NCI-H2081 treated with DMSO at 0.1 percent for 48 hours (cell line): ENCODE measurements at places on chromosomes 12 and 14.

DNA sequence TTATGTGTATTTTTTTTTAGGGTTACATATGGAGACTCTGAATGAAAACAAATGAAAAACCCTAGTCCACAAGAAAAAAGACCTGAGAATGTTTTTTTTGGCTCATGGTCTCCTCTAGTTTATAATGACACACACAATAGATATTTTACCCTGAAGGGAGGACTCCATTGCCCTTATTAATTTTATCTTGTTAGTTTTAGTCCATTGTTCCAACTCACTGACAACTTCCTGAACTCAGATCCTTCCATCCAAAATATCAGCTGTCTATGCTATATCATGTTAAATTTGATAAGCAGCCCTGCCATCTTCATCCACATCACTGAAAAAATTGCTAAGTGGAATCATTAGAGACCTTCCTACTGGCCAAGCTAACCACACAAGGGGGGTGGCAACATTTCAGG, 232.1 kb downstream of the MON2 start:
- DNase-seq: no peak

- DNase-seq: no peak
Observed at GRCh38 chr12:16542586-16542985, 63.4 kb downstream of the LMO3 start.

DNA sequence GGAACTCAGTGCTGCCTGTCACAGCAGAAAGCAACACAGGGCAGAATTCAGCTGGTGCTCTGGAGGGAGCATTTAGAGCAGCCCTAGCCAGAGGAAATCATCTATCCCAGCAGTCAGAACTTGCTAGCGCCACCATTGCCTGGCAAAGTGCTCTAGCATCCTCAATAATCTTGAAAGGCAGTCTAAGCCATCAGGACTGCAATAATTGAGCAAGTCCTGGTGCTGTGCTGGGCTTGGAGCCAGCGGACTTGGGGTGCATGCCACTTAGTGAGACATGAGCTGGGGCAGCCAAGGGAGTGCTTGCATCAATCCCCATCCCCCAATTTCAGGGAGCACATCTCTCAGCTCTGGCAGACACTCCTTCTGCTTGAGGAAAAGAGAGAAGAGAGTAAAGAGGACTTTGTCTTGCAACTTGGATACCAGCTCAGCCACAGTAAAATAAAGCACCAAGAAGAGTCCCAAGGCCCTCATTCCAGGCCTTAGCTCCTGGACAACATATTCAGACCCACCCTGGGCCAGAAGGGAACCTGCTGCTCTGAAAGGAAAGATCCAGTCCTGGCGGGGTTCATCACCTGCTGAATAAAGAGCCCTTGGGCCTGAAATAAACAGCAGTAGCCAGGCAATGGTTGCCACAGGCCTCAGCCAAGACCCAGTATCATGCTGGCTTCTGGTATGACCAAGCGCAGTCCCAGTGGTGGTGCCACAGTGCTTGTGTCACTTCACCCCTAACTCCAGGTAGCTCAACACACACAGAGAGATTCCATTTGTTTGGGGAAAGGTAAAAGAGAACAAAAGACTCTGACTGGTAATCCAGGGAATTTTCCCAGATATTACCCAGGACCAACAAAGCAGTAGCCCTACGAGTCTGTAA, 44.5 kb upstream of the ZDHHC17 start:
- DNase-seq: no peak

GRCh38 chr14:75215520-75215919, 39.1 kb upstream of the TMED10 start:
- no peak for DNase-seq

GRCh38 chr12:27969624-27970400, 2.7 kb downstream of the PTHLH start:
- no peak for DNase-seq

GRCh38 chr14:91963465-91963864, 16.0 kb upstream of the FBLN5 start:
- no peak for DNase-seq

DNA sequence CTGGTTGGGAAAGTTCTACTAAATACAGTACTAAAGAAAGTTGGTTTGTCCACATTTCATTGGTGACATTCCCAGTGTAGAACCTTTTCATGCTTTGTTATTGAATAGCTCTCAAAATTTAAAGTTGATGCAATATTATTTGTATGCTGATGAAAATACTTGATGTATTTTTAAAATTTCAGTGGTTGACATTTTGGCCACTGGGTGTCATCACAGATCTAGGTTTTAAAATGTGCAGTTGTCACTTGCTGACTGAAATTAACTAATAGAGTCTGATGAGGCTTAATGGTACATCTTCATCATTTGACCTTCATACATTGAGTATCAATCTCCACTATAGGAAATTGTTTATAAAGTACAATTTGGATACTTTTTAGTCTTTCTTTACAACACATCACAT, 37.1 kb downstream of the CMAS start:
- no peak for DNase-seq

DNA sequence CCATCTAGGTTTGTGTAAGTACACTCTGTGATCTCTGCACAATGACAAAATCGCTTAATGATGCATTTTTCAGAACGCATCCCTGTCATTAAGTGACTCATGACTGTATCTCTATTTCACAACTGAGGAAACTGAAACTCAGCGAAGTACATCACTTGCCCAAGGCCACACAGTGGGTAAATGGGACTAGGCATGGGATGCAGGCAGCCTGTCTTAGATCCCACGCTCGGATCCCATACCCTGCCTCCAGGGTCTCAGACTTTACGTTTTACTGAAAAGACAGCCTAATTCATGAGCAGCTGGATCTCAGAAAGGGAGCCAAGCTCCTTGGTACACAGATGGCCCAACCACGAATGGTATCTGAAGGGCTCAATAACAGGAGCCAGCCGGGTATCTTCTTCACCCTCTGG, 2.4 kb upstream of the MLEC start:
- no peak for DNase-seq

- DNase-seq: no peak
Observed at GRCh38 chr12:104579718-104580495, 123.2 kb downstream of the CHST11 start.

- DNase-seq: no peak
Observed at GRCh38 chr12:130970165-130970907, 16.6 kb downstream of the ADGRD1 start.

- DNase-seq: no peak
Observed at GRCh38 chr12:14948672-14949071, 10.3 kb upstream of the ERP27 start.

GRCh38 chr14:49865431-49865859, 12.9 kb upstream of the NEMF start:
- no peak for DNase-seq

- no peak for DNase-seq
Observed at GRCh38 chr12:76041406-76041805, 9.8 kb upstream of the PHLDA1 start.

DNA sequence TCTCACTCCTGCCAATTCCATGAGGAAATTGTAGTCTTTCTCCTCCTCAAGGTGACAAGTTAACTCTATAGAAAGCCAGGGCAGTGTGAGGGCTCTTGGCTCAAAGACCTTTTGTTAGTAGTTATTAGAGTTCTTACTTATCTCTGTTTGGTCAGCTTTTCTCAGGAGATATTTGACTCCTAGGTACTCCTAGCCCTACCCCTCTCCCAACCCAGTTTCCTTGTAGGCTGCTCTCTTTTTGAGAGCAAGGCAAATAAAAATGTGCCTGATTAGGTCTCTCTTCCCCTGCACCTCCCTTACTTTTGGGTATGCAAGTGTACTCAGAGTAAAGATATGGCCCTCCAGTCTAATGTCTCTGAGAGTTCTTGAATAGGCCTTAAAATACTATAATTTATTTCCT, 23.8 kb downstream of the BTG1 start:
- no peak for DNase-seq

- DNase-seq: no peak
Observed at GRCh38 chr12:121767525-121768016, 25.9 kb downstream of the RHOF start.

DNA sequence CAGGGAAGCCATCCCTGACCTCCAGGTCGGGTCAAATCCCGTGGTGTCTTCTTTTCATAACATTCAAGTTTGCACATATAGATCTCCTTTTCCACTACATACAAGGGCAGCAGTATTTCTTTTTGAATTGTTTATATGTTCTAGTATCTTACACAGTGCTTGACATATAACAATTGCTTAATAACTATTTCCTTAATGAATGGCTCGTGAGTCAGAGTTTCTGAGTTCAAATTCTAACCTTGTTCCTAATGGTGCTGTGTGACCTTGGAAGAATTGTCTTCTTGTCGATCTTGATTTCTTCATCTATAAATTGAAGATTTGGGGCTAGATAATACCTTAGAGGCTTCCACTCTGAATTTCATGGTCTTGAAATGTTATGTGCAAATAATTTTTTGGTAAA, 57.2 kb upstream of the PELI2 start:
- no peak for DNase-seq

DNA sequence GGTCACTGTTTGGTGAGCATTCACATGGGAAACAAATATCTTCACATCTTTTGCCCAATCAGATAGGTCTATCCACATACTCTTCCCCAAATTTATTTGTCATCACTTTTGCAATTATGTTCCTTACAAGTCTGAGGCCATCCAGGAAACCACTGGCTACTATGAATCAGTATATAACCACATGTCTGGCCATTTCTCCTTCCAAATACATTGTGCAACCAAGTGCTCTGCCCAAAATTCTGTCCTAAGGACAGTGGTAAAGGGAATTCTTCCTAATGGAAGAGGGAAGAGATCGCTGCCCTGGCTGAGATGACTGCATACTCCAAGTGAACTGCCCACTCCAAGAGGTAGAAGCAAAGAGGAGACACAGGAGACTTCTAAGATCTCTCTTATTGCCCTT, 148.9 kb upstream of the MAX start:
- no peak for DNase-seq

GRCh38 chr14:87079416-87079815, 913.6 kb downstream of the GALC start:
- no peak for DNase-seq

DNA sequence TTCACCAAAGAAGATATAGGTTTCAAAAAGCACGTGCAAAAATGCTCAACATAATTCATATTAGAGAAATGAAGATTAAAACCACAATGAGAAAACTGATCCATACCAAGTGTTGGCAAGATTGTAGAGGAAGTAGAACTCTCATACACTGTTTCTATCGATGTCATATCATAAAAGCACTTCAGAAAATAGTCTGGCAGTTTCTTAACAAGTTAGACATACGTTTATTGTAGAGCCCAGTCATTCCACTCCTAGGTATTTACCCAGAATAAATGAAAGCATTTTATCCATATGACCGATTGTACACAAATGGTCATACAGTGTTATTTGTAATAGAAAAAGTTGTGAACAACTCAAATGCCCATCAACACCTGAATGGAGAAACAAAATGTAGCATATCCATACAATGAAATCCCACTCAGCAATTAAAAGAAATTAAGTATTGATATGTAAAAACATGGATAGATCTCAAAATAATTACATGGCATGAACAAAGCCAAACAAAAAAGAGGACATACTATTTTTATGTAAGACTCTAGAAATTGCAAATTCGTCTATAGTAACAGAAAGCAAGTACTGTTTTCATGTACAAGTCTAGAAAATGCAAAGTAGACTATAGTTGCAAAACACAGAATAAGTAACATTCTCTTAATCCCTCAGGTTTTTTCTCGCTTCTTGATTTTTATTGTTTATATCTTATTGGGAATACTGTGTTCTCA, 41.0 kb downstream of the USP15 start:
- DNase-seq: no peak

- DNase-seq: no peak
Observed at GRCh38 chr12:80056845-80057244, 42.5 kb upstream of the OTOGL start.

- no peak for DNase-seq
Observed at GRCh38 chr14:90727082-90727481, 89.1 kb downstream of the TTC7B start.

- DNase-seq: no peak
Observed at GRCh38 chr14:64946310-64947045, 3.9 kb upstream of the GPX2 start.

- DNase-seq: no peak
Observed at GRCh38 chr14:36513451-36514277, 6.4 kb downstream of the NKX2-1 start.

DNA sequence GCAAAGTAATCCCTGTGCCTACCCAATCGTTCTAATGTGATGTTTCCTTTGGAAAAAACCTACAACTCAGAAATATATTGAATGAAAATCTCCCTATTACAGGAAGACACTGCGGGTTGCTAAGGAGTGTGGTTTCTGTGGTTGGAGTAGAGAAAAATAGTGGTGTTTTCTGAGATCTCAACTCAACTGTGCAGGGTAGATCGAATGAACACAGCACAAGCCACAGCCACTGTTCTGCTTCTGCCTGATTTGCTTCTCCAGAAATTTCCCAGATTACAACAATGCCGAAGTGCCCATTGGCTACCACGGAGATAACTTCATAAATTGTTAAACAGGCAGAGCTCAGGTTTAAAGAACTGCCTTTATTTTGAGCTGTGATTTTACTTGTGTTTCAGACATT, 480.4 kb downstream of the DIO2 start:
- DNase-seq: no peak

- no peak for DNase-seq
Observed at GRCh38 chr12:94706250-94706661, 55.9 kb upstream of the TMCC3 start.

DNA sequence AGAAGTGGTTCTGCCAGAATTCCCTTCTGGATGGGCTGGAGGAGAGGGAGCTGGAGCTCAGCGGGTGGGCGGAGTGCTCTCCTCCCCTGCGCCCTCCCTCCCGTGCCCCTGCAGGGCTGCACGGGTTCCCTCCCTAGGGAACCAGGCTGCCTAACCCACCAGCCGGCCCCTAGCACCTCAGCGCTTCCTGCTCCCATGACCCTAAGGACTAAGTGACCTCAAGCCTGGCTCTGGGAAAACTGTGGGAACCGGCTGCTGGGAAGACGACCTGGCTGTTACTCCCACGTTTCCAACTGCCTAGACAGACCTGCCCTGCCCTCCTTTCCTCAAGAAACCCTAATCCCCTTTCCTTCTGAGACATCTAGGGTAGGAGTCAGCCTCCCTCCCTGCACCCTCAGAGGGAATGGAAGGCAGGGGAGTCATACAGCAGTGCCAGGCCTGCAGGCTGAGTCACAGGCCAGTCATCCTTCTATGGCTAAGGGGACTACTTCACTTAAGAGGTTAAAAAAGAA, 31.5 kb downstream of the SLC6A12 start:
- no peak for DNase-seq

GRCh38 chr12:132703641-132704040, 7.0 kb upstream of the PGAM5 start:
- DNase-seq: no peak
